NCI-H460 (cell line): ENCODE measurements at places on chromosomes 7 and 10. TPM values are rescaled to one million over a fixed set of nuclear protein-coding genes. Genes with fewer than 3 reads are reported as not detected.

Gene NPFFR1
- not detected in 2 replicates for total RNA-seq

Gene HEPACAM2
- total RNA-seq: not detected in 2 replicates

Gene SYPL1
- total RNA-seq: 30.6 and 33.6 TPM in 2 replicates

DNA sequence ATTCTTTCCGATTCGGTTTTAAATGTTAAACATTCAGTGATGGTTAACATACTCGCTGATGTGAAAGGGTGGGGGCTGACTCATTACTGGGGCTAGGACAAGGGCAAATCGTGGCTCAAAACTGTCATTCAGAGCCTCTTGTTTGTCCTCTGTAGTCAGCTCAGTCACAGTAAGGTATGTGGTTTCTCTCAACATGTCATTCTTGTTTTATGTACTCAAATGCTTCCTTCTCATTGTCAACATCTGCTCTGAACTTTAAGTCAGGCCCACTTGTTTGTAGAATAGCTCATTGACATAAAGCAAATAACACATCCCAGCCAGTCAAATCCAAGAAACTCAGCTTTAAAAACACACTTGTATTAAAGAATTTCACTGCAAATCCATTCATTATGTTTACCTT lies 7.3 kb downstream of the SLC16A9 start:
- DNase-seq: no peak

- DNase-seq: no peak
These were observed 127.3 kb upstream of the PCBD1 start for GRCh38 chr10:71015674-71016073.

- no peak for DNase-seq
These were observed 37.2 kb downstream of the DLG5 start for GRCh38 chr10:77889277-77889903.

Gene ELOVL3
- total RNA-seq: 0.20 TPM in 1 of 2 replicates, not detected in the other

GRCh38 chr10:4004144-4004543 lies 219.1 kb upstream of the KLF6 start:
- no peak for DNase-seq

DNA sequence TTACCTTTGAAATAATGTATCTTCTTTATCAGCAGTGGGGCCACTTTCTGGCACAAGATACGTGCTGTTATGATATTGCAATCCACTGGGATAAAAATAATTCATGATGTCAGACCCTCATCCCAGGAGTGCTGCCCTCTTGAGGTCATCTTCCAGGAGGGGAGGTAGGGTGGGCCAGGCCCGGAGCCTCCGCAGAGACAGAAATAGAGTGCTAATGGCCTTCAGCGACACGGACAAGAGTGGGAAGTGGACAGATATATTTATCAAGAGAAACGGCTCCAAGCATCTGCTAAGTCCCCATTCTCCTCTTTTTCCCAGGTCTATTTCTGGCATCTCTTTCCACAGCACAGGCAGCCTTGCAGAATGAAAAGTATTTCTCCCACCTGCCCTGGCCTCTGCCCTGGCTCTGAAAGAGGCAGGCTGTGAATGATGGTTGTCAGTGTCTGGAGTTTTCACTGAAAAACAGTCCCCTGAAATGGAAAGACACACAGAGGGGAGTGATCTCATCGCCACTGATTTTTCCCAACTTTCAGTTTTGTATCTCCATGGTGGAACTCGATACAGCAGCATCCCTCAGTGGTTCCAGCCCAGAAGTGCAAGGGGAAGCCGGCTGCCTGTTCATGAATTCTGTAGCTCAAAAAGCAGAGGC lies 251.7 kb upstream of the MYO3A start:
- peak; percentile 33 for DNase-seq

DNA sequence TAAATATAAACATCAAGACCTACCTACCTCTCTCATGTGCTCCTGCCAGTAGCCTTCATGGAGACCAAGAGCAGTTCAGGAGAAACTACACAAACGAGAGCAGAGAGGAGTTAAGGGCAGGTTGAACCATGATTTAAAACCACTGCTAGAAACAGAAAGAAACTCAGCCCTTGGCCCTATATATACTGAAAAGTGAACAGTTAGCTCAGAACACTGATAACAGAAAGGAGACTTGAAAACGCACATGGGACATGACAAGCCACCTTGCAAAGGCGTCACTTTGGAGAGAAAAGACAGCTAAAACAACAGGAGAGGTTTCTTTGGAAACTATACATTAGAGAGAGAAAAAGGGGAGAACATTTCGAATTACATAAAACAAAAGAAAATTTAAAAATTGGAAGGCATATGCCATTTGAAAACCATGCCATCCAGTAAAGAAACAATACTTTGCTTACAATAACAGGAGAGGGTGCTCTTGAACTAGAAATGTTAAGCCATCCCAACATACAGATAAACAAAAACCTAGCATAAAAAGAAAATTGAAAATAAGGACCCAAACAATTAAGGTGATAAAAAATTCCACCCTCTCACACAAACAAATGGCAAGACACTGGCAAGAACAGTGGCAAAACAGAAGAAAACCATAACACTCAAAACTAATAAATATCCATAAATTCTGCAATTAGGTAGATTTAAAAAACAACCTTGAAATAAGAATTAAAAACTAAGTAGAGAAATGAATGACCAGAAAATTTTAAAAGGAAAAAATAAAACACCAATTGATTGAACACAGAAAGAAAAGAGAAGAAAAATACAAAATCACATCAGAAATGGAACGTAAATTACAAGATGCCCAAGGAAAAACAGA lies 232.7 kb downstream of the IMMP2L start:
- DNase-seq: no peak

Gene EPHA1
- not detected in 2 replicates for total RNA-seq
